ENCODE measurements at places on chromosomes 1 and 21.

GRCh38 chr1:24155011-24155782 is 12.3 kb upstream of the IL22RA1 start:
- peaks cover 16% of the 10 kb centered on the region for H3K4me1 ChIP-seq
- H3K36me3 ChIP-seq: no peaks in the 10 kb centered on the region
- no peak overlapping the region for H3K27ac ChIP-seq
- DNase-seq: no peak
- peaks cover 36% of the 10 kb centered on the region for H3K27me3 ChIP-seq
- no peak overlapping the region for H3K4me3 ChIP-seq

- peaks cover 20% of the 10 kb centered on the region for H3K4me1 ChIP-seq
- H3K27ac ChIP-seq: no peak overlapping the region
- no peak overlapping the region for H3K4me3 ChIP-seq
- no peaks in the 10 kb centered on the region for H3K27me3 ChIP-seq
These were observed 47.6 kb downstream of the SEC16B start for GRCh38 chr1:177922209-177922608.

DNA sequence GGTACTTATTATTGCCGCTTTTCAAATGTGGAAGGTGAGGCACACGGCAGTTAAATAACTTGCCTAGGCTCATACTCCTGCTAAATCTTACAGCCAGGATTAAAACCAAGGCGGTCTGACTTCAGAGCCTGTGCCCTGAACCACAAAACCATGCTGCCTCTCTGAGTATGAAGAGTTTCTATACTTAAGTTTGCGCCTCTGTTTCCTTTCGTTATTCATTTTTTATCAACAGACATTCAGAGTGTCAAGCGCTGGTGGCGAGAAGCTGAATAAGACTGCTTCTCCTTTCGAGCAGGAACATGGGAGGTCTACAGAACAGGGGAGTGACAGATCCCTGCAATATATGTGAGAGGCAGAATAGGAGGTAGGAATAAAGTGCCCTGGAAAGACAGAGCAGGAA is 96.0 kb upstream of the DUSP10 start:
- no peak for DNase-seq
- H3K27ac ChIP-seq: no peak overlapping the region
- H3K4me1 ChIP-seq: no peaks in the 10 kb centered on the region
- H3K4me3 ChIP-seq: no peak overlapping the region

DNA sequence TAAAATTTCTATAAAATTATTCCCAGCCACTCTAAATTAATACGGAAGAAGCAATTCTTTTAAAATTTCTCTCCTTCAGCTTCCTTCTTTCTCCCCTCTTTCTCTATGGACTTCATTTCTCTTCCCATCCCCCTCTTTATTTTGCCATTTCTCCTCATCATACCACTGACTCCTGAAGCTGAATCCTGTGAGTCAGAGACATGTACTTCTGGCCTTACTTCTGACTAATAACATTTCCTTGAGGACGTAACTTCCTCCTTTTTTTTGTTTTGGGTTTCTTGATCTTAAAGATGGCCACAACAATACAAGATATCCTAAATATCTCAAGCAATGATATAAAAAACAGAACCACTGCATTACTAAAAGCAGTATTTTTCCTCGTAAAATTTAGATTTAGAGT is 63.6 kb upstream of the DENND1B start:
- no peaks in the 10 kb centered on the region for H3K36me3 ChIP-seq
- no peaks in the 10 kb centered on the region for H3K4me1 ChIP-seq
- no peak overlapping the region for H3K27ac ChIP-seq
- no peak overlapping the region for H3K4me3 ChIP-seq

- peak overlapping the region; percentile 28 for H3K4me3 ChIP-seq
- peak overlapping the region; percentile 70 for H3K27ac ChIP-seq
- H3K27me3 ChIP-seq: no peaks in the 10 kb centered on the region
These were observed 123.5 kb downstream of the TIAM1 start for GRCh38 chr21:31220575-31220974.

DNA sequence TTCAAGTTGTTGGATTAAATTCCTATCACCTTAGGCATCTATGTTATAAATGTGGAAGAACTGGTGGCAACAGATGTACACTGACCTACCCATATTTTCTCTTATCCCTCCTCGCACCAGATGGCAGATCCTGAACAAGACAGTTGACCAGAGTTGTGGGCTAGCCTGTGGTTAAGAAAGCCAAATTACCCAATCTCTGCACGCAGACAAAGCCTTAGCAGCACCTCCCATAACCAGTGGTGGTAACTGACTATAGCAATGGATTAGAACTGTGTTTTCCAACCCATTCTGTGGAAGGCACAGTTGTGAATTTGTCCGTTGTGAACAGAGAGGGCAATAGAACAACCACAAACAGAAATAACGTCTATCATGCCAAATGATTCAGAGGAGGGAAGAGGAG is 20.6 kb downstream of the ABCB10 start:
- H3K4me1 ChIP-seq: no peaks in the 10 kb centered on the region
- H3K27me3 ChIP-seq: no peaks in the 10 kb centered on the region
- H3K36me3 ChIP-seq: peaks cover 17% of the 10 kb centered on the region
- no peak overlapping the region for H3K27ac ChIP-seq

GRCh38 chr1:66490816-66491215 is 43.1 kb upstream of the SGIP1 start:
- H3K27me3 ChIP-seq: no peaks in the 10 kb centered on the region
- H3K4me1 ChIP-seq: no peaks in the 10 kb centered on the region
- DNase-seq: no peak
- H3K27ac ChIP-seq: no peak overlapping the region
- no peaks in the 10 kb centered on the region for H3K36me3 ChIP-seq
- no peak overlapping the region for H3K4me3 ChIP-seq

DNA sequence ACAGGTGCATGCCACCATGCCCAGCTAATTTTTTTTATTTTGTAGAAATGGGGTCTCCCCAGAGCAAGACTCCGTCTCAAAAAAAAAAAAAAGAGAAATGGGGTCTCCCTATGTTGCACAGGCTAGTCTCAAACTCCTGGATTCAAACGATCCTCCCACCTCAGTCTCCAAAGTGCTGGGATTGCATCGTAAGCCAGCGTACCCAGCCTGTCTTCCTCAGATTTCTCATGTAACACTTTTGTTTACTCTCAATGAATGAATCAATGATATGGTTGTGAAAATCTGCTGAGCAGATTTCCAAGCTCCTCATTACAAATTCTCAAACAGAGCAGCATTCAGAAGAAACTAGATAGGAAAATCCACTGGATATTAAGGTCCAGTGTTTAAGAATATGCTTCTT is 6.6 kb downstream of the CMPK1 start:
- DNase-seq: no peak
- H3K36me3 ChIP-seq: peaks cover 6% of the 10 kb centered on the region
- H3K4me1 ChIP-seq: peaks cover 15% of the 10 kb centered on the region
- peak overlapping the region; percentile 29 for H3K4me3 ChIP-seq
- no peaks in the 10 kb centered on the region for H3K27me3 ChIP-seq
- no peak overlapping the region for H3K27ac ChIP-seq

GRCh38 chr1:24384251-24385090 is 29.1 kb downstream of the STPG1 start:
- H3K27me3 ChIP-seq: no peaks in the 10 kb centered on the region
- no peaks in the 10 kb centered on the region for H3K4me1 ChIP-seq
- H3K4me3 ChIP-seq: no peak overlapping the region

- no peak overlapping the region for H3K27ac ChIP-seq
- peaks cover 13% of the 10 kb centered on the region for H3K36me3 ChIP-seq
These were observed 14.8 kb upstream of the METTL18 start for GRCh38 chr1:169809370-169810095.

GRCh38 chr1:64318428-64318827 is 115.0 kb downstream of the UBE2U start:
- H3K4me3 ChIP-seq: no peak overlapping the region
- no peaks in the 10 kb centered on the region for H3K36me3 ChIP-seq
- no peaks in the 10 kb centered on the region for H3K4me1 ChIP-seq
- DNase-seq: no peak

- DNase-seq: no peak
- no peaks in the 10 kb centered on the region for H3K27me3 ChIP-seq
- no peak overlapping the region for H3K4me3 ChIP-seq
- no peaks in the 10 kb centered on the region for H3K36me3 ChIP-seq
- peaks cover 63% of the 10 kb centered on the region for H3K4me1 ChIP-seq
- H3K27ac ChIP-seq: peak overlapping the region; percentile 22
These were observed 87.7 kb downstream of the MAN1C1 start for GRCh38 chr1:25704267-25704691.

- H3K4me1 ChIP-seq: peaks cover 5% of the 10 kb centered on the region
- peaks cover 2% of the 10 kb centered on the region for H3K36me3 ChIP-seq
- no peak overlapping the region for H3K4me3 ChIP-seq
- H3K27me3 ChIP-seq: no peaks in the 10 kb centered on the region
- no peak for DNase-seq
These were observed 71.5 kb downstream of the MAP10 start for GRCh38 chr1:232876506-232877364.

DNA sequence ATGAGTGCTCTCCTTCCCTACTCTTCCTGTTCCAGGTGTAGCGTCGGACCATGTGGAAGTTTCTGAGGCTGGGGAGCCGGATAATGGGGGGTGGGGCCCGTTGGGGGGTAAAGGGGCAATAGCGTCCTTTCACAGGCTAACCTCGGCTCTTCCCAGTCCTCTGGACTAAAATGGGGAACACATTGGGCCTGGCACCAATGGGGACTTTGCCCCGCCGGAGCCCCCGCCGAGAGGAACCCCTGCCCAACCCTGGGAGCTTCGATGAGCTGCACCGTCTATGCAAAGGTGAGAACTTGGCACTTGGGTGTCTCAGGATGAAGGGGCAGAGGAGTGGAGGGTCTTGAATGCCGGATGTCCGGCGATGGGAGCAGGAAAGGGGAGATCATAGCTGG is 456 bp downstream of the TOMM40L start:
- H3K27me3 ChIP-seq: no peaks in the 10 kb centered on the region
- peak overlapping the region; percentile 99 for H3K4me3 ChIP-seq
- H3K4me1 ChIP-seq: peaks cover 29% of the 10 kb centered on the region
- no peaks in the 10 kb centered on the region for H3K36me3 ChIP-seq
- DNase-seq: no peak
- peak overlapping the region; percentile 97 for H3K27ac ChIP-seq

- no peak overlapping the region for H3K27ac ChIP-seq
- H3K4me3 ChIP-seq: no peak overlapping the region
- H3K36me3 ChIP-seq: peaks cover 3% of the 10 kb centered on the region
These were observed 15.9 kb downstream of the HENMT1 start for GRCh38 chr1:108644984-108645383.

GRCh38 chr1:238568735-238569134 is 678.0 kb upstream of the ZP4 start:
- H3K27me3 ChIP-seq: no peaks in the 10 kb centered on the region
- H3K4me1 ChIP-seq: no peaks in the 10 kb centered on the region

GRCh38 chr21:23281917-23282316 is 2283.7 kb downstream of the NCAM2 start:
- H3K36me3 ChIP-seq: no peaks in the 10 kb centered on the region
- no peak for DNase-seq
- no peak overlapping the region for H3K27ac ChIP-seq
- H3K27me3 ChIP-seq: no peaks in the 10 kb centered on the region
- H3K4me3 ChIP-seq: no peak overlapping the region

DNA sequence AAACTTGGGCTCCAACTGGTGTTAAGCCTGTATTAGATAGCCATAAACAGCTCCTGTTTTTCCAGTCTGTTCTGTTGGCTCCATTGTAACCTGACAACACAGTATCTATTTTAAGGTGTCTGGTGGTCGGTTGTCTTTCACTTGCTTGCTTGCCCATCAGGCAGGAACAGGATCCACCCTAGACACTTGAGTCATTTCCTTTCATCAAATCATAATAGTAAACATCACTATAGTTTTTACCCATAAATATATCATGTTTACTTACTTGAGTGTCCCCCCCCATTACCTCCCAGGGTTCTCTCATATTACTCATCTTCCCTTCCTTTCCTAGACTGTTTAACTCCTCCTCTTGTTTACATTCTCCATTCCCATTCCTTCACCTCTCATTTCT is 2.9 kb downstream of the DDI2 start:
- H3K4me3 ChIP-seq: peak overlapping the region; percentile 84
- H3K27me3 ChIP-seq: no peaks in the 10 kb centered on the region
- H3K4me1 ChIP-seq: peaks cover 29% of the 10 kb centered on the region

DNA sequence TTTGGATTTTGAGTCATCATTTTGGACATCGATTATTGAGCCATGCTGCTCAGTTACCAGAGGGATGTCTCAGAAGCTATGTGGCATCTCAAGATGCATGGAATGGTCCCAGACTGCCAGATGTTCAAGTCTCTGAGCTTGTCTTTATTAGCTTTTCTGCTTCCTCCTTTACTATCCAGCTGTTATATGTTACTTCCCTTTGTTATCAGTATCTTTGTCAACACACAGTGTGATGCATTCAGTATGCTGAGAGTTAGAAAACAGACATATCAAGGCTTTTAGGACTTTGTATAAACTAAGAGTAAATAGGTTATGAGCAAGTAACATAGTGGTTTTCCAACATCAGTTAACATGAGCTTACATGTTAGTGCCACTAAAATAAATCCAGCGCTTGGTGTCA is 474.5 kb downstream of the DSCAM start:
- peaks cover 3% of the 10 kb centered on the region for H3K27me3 ChIP-seq
- H3K4me3 ChIP-seq: no peak overlapping the region
- H3K36me3 ChIP-seq: no peaks in the 10 kb centered on the region
- H3K27ac ChIP-seq: no peak overlapping the region
- no peak for DNase-seq

DNA sequence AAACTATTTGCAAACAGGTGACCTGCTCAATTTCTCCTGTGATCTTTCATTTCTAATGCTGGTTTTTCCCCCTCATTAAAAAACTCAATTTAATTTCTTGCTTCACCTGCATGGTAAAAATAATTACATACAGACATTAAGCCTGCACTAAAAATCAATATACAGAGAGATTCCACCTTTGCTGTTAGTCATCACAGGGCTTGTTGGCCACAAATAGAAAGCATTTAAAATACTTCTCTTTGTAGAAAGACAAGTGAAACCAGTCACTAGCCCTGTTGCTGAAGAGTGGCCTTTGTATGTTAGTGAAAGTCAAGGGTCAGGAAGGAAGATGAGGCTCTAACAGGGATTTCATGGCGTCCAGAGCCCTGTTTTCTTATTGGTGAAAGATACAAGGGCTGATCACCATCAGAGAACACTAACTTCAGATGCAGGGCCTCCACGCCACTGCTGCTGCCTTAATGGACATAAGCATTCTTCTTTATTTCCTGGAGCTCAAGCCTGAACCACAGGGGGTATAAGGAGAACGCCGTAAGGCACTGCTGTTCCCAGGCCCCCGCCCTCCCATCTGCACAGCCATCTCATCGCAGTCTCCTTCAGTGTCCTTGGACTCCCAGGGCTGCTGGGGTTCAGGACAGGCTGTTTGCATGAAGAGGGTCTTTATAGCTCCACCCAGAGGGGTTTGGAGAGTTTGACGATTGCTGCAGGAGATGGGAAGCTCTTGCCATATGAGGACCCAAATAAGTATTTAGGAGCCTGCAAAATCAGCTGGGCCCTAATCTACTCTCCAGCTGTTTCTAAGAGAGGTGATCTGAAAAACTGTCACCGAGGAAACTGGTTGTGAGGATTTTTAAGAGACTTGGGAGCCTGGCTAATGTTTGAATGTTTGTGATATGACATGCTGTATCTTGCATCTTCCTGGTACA is 117.3 kb upstream of the IRF2BP2 start:
- no peaks in the 10 kb centered on the region for H3K36me3 ChIP-seq
- peak overlapping the region; percentile 37 for H3K27ac ChIP-seq
- peak overlapping the region; percentile 52 for H3K4me3 ChIP-seq
